ENCODE measurements at places on chromosomes 2 and 18.

DNA sequence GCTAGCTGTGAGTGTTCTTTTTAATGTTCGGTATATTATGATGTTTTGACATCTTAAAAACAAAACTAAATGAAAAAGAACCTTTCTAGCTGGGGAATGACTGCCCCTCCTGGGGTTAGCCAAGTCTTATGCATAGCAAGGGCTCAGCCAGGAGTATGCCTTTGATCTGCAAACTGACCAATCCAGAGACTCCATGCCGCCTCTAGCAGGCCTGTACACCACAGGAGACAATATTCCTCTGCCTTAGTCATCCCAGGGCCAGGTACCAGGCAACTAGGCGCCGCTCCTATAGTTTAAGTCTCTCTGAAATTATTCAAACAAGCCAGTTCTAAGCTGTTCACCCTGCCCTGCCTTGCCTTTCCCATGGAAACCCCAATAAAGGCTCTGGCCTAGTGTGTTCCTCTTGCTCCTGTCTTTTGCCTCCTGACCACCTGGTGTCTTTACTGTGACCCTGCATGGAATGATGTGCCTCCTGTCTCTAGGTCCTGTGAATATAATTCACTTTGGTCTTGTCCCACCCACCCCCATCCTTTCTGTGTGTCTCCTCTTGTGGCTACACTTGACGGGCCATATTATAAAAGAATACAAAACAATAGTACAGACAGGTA, 52.0 kb upstream of the CHN1 start:
- DNase-seq = no peak

DNA sequence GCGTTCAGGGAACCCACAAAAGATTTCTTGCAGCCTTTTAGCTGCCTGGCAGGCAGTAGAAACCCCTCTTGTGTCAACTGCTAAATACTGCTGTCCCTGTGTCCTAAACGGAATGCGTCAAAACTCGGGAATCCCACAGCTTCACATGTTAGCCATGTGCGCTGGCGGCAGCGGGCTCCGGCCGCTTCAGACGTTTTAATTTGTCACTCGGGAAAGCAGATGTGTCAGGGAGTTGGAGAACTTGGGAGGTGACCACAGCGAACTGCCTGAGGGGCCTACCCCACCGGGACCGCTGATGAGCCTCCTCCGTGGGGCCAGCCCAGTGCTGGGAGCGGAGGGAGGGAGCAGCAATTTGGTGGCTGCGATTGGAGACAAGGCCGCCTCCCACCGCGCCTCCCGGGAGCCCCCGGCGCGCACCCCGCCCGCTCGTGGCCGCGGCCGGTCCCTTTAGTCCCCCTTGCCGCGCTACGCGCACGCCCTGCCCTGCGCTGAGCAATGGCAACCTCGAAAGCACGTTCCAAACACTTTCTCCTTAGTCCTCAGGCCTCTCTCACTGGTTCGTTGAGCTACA, 146.1 kb upstream of the SATB2 start:
- no peak for DNase-seq

GRCh38 chr2:161983866-161984265, 90.1 kb downstream of the DPP4 start:
- DNase-seq = no peak

DNA sequence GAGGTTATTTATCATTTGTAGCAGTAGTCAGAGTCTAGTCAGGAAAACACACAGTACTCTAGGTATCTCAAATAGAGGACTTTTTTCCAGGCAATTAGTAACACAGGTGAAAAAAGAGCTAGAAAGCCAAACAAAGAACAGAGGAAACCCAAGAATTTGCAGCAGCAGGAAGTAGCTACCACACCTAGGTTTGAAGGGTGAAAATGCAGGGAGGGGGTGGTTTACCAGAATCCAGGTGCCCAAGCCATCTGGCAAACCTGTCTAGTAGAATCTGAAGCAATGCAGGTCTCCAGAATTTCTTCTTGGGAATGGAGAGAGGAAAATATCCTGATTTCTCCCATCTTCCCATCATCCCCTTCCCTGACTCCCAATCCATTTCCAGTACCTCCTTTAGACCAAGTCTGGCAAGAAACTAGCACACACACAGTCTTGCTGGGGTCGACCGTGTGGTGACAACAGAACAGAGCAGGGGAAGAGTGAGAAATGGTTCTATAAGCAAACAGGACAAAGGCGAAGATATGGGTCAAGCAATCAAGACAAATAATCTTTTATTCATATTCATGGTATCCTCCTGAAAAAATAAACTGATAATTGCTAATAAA, 231.9 kb upstream of the MMADHC start:
- DNase-seq = no peak

- no peak for DNase-seq
Observed at GRCh38 chr2:833180-833579, 117.5 kb upstream of the SNTG2 start.

- no peak for DNase-seq
Observed at GRCh38 chr2:18918280-18918679, 328.9 kb upstream of the NT5C1B start.

DNA sequence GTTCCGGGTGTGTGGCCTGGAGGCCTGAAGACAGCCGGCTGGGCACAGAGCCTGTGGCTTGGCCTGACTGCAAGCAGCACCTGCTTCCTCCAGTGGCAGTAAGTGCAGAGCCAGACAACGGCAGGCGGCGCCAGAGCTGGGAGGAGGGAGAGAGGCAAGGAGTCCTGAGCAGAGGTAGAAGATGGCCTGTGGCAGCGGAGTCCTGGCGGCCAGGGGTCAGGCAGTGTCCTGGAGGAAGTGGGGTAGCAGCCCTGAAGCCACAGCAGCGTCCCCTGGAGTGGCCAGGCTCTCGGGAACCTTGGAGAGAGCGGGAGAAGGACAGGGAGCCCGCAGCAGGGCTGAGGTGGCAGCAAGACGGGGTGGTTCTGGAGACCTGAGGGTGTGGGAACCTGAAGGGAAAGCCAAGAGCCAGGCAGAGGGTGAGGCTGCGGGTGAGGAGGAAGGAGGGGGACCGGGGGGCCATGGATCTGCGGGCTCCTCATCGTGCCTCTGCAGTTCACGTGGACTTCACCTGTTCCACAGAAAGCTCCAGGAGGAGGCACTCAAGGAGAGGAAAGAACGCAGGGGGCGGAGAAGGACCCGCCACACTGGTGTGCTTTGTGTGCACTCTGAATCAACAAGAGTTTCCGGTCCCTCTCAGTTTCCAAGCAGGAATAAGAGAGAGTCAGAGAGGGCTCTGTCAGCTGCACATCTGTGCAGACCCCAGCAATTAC, 85.9 kb downstream of the USP40 start:
- no peak for DNase-seq

DNA sequence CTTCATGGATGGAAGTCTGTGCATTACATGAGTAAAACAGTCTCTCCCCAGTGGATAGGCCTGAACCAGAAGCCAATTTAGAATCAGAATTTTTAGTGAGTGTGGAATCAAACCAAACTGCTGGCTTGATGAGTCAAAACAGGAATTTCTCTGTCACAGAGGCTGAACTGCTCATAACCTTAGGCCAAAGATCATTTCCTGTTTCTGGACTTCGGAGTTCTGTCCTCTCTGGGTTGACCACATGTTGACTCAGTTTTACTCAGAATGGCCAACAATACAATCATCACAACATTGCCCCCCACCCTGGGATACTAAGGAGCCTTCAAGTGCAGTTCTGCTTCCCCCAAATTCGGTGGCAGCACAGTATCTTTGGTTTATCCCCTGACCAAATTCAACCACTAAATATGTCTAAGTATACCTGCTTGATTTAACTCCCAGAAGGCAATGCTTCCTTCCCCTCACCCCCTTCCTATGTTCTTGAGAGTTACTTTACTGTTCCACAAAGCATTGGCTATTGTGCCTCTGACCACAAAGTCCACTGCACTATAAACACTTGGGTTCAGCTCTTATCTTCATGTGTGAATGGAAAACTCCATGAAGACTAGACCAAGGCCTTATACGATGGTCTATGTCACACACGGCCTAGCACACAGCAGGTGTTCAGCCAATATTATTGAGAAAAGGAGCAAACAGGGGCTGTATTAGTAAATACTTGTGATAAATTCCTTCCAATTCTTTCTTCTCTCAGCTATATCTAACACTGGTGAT, 67.8 kb downstream of the NXPH2 start:
- no peak for DNase-seq

DNA sequence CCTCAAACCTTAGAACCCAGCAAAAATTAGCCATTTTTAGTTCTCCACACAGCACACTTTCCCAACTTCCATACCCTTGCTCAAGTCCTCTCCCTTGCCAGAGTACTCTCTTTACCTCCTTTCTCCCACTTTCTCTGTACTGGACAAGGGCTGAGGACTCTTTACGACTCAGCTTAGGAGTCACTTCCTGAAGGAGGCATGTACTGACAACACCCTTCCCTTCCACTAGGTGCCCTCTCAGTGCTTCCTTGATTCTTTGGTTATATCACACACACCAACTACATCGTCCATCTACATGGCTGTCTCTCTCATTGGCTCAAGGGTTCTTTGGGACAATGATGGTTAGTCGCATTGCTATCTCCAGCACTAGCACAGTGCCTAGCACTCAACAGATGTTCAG, 5.2 kb upstream of the C18orf63 start:
- DNase-seq = no peak

GRCh38 chr18:3623769-3624545, 174.0 kb downstream of the TGIF1 start:
- DNase-seq = peak; percentile 99

DNA sequence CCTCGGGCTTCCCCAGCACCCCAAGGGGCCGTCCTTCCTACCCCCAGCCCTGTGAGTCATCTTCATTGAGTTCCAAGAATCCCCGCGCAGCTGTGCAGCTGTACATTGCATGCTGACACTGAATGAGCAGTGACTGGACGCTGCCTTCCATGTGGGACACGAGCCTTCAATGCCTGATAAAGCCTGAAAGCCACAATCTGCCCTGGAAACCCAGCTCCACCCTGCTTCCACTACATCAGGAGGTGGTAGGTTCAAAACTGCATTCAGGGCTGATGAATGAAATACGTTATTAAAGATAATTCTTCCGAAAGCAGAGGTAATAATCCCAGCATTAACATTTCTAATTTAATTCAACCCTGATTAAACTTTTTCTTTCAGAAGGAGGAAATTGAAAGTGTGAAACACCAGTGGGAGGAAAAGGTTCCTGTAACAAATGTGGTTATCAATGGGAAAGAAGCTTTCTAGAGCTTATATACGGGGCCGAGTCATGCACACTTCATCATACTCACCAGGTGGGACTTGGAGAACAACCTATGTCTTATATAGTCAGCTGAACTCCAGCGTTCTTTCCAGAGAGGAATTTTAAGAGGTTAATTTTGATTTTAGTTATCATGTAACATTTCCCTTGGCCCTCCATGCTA, 360.1 kb downstream of the LPIN1 start:
- peak; percentile 93 for DNase-seq

- peak; percentile 74 for DNase-seq
Observed at GRCh38 chr2:38462121-38462661, 85.1 kb upstream of the ATL2 start.

DNA sequence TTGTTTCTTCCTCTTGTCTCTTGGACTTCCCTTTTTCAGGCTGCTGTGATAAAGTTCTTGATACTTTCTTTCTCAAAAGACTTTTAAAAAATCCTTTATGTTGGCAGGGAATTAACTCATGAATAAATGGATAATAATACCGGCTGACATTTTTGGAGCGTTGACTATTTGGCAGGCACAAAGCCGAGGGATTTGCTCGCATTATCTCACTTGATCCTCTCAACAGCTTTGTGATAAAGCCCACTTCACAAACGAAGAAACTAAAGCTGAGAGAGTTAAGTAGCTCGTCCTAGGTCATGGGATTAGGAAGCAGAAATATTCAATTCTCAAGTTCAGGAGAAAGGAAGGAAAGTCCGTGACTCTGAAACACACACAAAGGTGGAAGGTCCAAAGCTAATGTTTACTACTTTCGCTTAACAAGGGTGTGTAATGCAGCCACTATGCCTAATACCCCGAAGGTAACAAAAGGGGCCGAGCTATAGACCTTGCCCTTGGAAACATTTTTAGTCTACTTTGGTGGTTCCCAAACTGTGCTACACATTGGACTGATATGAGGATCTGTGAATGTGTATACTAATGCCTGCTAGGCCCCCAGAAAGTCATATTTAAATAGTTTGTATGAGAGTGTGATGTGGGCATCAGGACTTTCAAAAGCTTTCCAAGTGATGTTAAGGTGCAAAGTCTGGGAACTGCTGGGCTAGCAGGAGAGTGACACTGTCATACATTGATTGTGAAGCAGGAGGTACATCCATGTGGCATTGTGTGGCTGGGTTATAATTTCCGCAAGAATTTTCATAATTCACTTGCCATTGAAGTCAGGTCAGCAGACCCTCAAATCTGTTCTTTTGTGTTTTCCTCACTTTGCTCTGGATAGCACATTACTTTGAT, 508.4 kb downstream of the PLCL1 start:
- DNase-seq = peak; percentile 33

DNA sequence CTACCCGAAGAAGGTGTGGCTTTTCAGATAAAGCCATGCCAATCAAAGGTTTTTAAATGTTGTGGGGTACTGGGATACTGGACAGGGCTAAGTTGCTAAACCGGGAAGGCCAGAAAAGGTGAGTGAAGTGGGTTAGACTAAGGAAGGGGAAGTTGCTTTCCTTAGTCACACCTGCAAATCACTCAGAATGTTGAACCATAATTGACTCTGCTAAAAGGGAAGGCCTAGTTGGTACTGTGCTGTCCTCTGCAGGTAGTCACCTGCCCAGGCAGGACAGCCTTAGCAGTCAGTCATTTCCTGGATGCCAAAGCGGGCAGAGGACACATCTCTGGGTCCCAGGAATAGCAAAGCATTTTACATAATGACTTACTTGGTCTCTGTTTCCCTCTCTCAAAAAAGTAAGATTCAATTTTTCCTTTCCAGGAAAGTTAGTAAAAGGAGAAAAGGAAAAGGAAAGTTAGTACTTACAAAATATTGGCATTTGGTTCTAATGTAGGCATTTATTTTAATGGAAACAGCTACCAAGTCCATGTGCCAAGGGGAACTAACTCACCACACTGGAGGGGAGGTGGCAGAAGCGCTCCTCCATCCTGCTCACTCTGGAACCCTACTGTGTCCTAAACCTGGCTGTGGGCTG, 60.3 kb downstream of the RFTN2 start:
- no peak for DNase-seq

DNA sequence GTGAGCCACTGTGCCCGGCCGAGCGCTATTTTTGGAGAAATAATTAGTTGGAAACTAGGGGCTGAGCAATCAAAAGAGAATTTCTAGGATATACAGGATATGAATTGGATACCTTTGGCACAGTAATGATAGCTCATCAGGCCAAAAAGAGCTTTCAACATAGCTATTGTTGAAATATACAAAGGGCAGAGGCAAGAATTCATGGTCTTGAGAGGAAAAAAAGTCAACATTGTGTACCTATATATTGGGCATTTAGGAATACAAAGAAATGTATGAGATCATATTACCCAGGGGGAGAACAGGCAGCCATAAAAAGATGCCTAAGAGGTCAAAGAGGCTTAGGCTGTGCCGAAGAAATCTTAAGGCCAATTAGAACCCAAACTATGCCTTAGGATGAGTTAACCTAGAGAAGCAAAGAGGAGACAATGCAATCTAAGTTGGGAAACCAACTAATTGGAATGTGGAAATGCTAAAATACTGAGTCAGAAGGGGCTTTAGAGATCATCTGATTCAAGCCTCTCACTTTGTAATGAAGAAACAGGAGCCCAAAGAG, 99.0 kb downstream of the RBBP8 start:
- no peak for DNase-seq

GRCh38 chr2:63525905-63526304, 62.4 kb downstream of the WDPCP start:
- DNase-seq = no peak

- DNase-seq = no peak
Observed at GRCh38 chr2:53286345-53286744, 481.3 kb upstream of the CHAC2 start.

GRCh38 chr2:217440000-217440399, 562.8 kb downstream of the TNS1 start:
- DNase-seq = no peak

All from OCI-M1 (cell line).